Effector memory CD4-positive, alpha-beta T cell (primary cell): ENCODE measurements at places on chromosomes 6 and 20.

DNA sequence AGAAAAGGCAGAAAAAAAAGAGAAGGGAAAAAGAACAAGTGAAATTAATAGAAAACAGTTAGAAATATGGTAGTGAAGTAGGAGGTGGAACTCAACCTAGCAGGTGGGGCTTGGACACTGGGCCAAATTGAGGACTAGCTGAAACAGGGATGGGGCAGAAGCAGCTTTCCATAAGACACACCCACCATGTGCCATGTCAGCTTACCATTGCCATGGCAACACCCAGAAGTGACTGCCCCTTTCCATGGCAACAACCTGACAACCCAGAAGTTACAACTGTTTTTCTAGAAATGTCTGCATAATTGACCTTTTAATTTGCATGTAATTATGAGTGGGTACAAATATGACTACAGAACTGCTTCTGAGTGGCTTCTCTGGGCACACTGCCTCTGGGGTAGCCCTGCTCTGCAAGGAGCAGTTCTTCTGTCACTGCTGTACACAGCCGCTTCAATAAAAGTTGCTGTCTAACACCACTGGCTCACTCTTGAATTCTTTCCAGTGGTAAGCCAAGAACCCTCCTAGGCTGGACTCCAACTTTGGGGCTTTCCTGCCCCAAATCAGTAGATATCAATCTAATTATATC is 35.9 kb upstream of the SLC24A3 start:
- no peaks in the 10 kb centered on the region for H3K27me3 ChIP-seq
- H3K27ac ChIP-seq: no peak overlapping the region
- no peaks in the 10 kb centered on the region for H3K4me1 ChIP-seq
- no peak overlapping the region for H3K4me3 ChIP-seq

DNA sequence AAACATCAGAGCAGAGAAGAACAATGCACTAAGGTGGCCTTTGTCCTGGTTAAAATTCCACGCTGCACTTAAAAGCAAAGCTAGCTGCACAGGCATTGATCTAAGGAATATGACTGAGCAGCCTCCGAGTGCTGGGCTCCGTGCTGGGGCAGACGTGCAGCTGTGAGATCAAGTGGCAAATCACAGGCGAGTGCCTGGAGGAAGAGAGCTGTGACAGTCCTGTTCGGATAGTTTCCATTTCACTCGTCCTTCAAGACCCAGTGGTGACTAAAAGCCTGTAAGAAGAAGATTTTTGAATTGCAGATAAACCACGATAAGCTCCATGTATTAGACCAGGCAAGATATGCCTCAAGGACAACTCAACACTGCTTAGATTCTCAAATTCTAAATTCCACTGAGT is 247.9 kb downstream of the ANKRD60 start:
- no peak overlapping the region for H3K4me3 ChIP-seq
- H3K27ac ChIP-seq: no peak overlapping the region
- DNase-seq: no peak
- H3K36me3 ChIP-seq: no peaks in the 10 kb centered on the region
- no peaks in the 10 kb centered on the region for H3K27me3 ChIP-seq
- H3K4me1 ChIP-seq: no peaks in the 10 kb centered on the region

GRCh38 chr6:55433446-55434130 is 106.3 kb downstream of the GFRAL start:
- no peak for DNase-seq
- no peaks in the 10 kb centered on the region for H3K36me3 ChIP-seq
- H3K27me3 ChIP-seq: no peaks in the 10 kb centered on the region
- H3K4me1 ChIP-seq: no peaks in the 10 kb centered on the region
- H3K4me3 ChIP-seq: no peak overlapping the region

- no peaks in the 10 kb centered on the region for H3K4me1 ChIP-seq
- H3K4me3 ChIP-seq: no peak overlapping the region
- H3K27ac ChIP-seq: no peak overlapping the region
- no peak for DNase-seq
- no peaks in the 10 kb centered on the region for H3K27me3 ChIP-seq
Observed at GRCh38 chr6:119162134-119162775, 83.8 kb upstream of the FAM184A start.

GRCh38 chr6:35485402-35485877 is 11.4 kb downstream of the TEAD3 start:
- H3K27ac ChIP-seq: no peak overlapping the region
- H3K4me3 ChIP-seq: no peak overlapping the region
- no peaks in the 10 kb centered on the region for H3K4me1 ChIP-seq
- DNase-seq: no peak
- H3K36me3 ChIP-seq: no peaks in the 10 kb centered on the region

DNA sequence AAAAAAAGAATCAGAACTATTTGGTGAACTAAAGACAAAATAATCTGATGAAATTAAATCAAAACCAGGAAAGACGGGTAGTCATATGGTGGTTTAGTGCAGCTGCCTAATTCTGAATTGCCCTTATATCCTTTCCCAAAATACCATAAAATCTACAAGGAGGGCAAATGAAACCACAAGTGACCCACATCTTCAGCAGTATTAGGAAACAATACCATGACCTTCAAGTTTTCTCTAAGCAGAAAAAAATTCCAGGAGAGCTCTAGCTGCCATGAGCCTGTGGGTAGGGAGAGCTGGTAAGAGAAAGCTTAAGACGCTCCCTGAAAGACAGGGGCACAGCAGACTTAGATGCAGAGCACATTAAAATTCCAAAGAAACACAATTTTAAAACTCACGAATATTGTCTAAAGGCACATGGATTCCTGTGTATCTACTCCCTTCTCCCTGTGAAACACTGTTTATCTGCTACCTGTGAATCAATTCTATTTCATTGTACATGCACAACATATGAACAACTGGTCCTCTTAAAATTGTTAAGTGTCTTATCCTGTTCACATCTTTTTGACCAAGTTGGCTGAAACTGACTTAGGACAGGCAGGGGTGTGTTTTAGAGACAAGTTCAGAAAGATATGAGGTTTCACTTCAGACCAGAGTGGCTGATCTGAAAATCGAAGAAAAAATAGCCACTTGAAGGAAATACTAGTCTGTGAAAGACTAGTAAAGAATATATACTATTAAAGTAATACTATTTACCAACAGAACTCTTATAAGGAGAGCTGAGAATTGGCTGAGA is 153.6 kb upstream of the SHLD1 start:
- H3K27me3 ChIP-seq: no peaks in the 10 kb centered on the region
- peaks cover 24% of the 10 kb centered on the region for H3K4me1 ChIP-seq
- no peak for DNase-seq
- peaks cover 43% of the 10 kb centered on the region for H3K36me3 ChIP-seq

GRCh38 chr20:63441136-63442099 is 31.0 kb downstream of the KCNQ2 start:
- H3K4me1 ChIP-seq: peaks cover 13% of the 10 kb centered on the region
- no peak overlapping the region for H3K27ac ChIP-seq
- H3K36me3 ChIP-seq: no peaks in the 10 kb centered on the region

DNA sequence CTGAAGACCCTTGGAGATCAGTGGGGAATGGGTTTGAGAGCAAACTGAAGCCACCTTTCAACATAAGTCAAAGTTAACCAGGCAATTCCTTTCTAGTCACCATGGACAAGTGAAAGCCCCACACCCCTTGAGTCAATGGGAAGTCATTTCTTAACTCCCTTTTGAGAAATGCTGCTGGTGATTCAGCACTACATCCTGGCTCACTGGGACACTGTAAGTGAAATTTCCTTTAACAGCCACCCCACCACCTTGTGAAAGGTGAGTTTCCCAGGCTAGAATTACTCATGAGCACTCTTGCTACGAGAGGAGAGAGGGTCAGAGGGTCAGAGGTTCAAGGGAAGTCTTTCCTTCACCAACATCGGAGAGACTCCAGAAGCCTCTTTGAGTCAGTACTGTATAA is 93.3 kb upstream of the MARCKS start:
- no peak overlapping the region for H3K27ac ChIP-seq
- no peak overlapping the region for H3K4me3 ChIP-seq
- H3K4me1 ChIP-seq: no peaks in the 10 kb centered on the region
- no peak for DNase-seq
- no peaks in the 10 kb centered on the region for H3K36me3 ChIP-seq
- H3K27me3 ChIP-seq: no peaks in the 10 kb centered on the region

- H3K4me3 ChIP-seq: no peak overlapping the region
- no peaks in the 10 kb centered on the region for H3K36me3 ChIP-seq
- H3K27me3 ChIP-seq: no peaks in the 10 kb centered on the region
- H3K27ac ChIP-seq: no peak overlapping the region
- no peaks in the 10 kb centered on the region for H3K4me1 ChIP-seq
Observed at GRCh38 chr20:54514028-54514607, 38.7 kb downstream of the DOK5 start.
